CD4-positive, alpha-beta T cell treated with Interleukin-2 at 100 ng/mL for 4 hours (primary cell): ENCODE measurements at places on chromosomes 3 and 15.

DNA sequence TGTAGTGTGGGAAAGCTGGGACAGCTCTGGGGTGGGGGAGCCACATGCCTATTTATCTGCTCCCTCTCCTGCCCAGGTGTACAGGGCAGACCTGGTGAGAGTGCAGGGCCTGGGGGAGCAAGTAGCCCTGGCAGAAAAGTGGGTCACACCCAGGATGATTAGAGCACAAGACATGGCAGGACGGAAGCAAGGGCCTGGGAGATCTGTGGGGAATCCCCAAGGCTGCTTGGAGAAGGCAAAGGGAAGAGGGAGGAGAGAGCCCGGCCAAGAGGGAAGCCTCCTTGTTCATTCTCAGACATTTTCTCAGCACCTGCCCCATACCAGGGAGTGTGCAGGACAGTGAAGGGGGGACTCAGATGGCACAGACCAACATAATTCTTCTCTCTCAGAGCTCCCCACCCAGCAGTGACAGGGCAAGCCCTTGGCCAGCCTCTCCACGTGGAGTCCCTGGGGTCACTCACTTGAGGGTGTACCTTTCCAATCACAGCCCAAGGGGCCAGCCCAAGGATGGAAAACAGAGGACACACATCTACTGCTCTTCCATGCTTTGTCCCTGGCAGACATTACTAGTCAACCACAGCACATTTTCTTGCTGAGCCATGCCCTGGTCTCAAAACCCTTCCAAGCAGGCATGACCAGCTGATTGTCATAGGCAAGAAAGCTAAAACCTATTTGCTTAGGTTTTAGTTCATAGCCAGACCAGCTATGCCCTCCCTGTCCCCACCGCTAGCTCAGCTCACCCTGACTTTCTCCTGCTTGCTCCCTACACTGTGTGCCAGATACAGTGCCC lies 4.9 kb upstream of the DUSP7 start:
- no peak for DNase-seq

GRCh38 chr15:38201714-38202113 lies 50.9 kb upstream of the SPRED1 start:
- no peak for DNase-seq

DNA sequence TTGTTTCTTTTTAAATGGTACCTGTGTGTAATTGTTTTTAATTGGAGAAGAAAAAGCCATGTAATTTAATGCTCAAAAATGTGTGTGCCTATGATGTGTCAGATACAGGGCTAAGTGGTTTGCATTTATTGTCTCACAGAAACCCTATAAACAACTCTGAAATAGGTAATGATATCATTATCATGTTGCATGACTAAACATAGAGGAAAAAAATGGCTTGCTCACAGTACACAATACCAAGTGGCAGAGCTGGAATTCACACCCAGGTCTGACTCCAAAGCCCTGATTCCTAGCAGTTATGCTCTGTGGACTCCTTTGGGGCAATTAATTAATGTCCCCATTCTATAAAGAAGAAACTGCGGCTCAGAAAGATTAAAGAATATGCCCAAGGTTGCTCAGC lies 237.4 kb upstream of the TRIM42 start:
- no peak for DNase-seq

DNA sequence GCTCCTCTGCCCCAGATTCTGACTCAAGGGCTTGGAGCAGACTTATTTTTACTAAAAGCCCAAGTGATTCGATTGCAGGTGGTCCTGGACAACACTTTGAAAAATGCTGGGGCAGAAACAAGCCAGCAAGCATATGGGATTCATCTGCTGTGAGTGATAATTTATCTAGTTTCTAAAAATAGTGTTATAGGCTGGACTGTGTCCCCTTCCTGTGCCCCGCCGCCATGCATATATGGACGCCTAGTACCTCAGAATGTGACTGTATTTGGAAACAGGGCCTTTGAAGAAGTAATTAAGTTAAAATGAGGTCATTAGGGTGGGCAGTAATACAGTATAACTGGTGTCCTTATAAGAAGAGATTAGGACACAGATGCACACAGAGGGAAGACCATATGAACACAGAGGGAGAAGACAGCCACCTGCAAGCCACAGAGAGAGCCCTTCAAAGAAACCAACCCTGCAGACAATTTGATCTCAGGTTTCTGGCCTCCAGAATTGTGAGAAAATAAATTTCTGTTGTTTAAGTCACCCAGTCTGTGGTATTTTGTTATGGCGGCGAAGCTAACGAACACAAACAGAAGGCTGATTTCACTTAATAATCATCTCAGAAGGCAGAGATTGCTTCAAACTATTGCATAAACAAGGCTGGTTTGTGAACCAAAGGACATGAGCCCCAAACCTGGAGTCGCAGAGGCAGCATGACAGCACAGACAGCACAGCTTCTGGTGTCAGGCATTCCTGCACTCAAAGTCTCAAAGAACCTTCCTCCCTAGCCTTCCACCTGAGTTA lies 59.1 kb downstream of the CCNL1 start:
- no peak for DNase-seq

DNA sequence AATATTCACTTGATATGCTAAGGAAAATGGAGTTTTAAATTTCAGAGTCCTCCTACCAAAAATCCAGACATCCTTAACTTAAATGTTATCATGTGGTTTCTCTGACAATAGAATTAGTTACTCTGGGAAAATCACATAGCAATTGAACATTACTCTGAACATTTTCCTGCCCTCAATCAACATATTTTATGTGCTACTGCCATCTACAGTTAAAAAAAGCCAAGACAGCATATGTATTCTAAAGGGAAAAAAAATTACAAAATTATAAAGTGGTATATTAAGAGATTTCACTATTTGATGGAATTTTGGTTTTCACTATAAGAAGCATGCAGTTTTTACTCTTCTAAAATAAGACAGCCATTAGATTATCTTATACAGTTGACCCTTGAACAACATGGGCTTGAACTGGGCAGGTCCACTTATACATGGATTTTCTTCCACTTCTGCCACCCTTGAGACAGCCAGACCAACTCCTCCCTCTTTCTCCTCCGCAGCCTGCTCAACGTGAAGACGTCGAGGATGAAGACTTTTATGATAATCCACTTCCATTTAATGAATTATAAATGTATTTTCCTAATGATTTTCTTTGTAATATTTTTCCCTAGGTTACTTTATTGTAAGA lies 122.3 kb downstream of the ATP1B3 start:
- DNase-seq, result no peak

DNA sequence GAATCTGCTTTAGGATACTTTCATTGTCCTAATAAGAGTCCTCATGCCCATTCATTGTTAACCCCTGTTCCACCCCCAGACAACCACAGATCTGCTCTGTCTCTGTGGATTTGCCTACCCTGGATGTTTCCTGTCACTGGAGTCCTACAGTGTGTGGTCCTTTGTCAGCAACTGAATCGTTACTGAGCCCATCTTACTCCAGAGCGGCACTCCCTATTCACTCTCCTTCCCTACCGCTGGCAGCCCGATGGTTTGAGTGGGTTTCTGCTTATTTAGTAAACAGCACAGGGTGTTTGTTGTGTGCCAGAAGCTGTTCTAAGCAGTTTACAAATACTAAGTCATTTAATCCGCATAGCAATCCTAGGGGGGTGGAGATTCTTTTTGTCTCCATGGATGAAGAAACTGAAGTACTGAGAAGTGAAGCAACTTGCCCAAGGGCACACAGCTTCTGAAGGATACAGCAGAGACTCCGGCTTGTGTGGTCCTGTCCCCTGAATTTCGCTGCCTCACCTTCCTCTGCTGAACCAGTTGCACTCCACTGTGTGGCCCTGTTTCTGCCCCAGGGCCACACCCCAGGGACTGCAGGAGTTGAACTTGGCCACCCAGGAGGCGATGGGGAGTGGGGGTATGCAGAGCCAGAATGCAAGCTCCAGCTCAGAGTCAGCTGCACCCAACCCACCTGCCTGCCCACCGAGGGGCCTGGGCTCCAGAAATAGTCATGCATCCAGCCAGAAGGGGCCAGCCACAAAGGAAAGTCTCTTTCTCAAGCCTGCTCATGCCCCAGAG lies 56.5 kb upstream of the SLC6A1 start:
- DNase-seq, result no peak

DNA sequence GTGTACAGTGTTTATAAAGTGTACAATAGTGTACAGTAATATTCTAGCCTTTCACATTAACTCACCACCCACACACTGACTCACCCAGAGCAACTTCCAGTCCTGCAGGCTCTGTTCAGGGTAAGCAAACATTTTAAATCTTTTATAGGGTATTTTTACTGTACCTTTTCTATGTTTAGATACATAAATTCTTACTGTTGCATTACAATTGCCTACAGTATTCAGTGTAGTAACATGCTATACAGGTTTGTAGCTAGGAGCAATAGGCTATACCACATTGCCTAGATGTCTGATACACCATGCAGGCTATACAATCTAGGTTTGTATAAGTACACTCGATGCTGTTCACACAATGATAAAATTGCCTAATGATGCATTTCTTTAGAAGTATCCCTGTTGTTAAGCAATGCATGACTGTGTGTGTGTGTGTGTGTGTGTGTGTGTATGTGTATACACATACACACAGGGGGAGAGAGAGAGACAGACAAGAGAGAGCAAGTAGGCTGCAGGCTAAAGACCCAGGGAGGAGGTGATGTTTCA lies 72.5 kb upstream of the PRR23C start:
- DNase-seq, result no peak

- no peak for DNase-seq
Measured at GRCh38 chr3:176633511-176633910, 563.8 kb downstream of the TBL1XR1 start.

- DNase-seq, result no peak
Measured at GRCh38 chr3:43160664-43161063, 54.8 kb upstream of the POMGNT2 start.

DNA sequence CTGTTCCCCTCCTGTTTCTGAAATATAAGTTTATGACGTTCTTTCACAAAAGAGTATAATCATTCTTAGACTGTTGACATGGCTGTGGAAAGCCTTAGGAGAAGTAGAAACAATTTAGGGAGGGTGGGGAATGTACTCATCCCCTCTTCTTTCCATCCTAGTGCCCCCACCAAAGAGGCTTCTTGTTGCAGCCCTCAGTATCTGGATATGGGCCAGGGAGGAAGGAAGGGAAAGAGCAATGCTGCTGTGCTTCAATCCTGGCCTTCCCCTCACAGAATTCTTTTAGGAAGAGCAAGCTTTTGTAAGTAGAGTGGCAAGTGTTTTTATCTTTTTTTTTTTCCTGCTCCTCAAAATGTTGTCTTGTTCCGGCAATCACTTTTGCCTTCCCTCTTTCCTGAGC lies 1.7 kb downstream of the INAFM2 start:
- no peak for DNase-seq

DNA sequence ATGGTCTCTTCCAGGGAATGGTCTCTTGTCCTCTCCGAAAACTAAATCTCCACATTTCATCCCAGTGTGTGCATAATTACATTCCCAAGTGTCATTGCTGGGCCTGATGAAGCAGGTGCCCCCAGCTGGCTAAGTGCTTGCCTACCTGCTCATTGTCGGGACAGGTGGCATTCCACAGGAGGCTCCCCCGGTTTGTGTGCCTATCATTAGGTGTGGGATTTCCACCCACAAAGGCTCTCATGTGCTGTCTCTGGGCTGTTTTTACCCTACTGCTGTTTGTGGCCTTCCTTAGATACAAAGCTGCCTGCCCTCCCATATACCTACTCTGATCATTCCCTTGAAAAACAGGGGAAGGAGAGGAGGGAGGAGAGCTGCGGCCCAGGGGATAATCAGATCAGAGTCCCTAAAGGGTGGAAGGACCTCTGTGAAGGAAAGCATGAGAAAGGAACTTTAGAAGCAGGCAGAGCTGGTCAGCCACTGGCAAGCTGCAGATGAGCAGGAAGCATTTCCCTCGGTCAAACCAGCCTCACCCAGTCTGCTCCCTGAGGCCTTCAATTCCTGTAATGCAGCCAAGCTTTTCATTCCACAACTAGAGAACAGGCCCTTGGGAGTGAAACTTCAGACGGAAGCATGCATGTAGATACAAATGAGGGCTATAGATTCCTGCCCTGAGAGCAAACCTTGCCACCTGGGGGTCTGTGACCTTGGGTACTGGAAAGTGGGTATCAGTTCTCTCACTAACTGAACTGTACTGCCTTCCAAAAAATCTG lies 60.7 kb upstream of the HEG1 start:
- no peak for DNase-seq

DNA sequence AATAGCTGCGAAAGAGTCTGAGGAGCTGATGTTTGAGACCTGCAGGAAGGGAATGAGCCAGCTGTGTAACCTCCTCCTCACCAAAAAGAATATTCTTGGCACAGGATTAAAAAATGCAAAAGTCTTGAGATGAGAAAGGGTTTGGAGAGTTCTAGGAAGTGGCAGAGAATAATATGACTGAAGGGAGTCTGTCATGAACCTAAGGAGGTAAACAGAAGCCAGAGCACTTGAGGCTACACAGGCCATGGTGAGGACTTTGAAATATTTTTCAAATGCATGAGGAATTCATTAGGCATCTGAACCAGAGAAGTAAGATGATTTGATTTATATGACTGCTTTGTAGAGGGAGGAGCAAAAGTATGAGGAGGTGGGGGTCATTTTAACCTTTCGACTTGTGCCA lies 347.8 kb downstream of the EPHA3 start:
- no peak for DNase-seq

DNA sequence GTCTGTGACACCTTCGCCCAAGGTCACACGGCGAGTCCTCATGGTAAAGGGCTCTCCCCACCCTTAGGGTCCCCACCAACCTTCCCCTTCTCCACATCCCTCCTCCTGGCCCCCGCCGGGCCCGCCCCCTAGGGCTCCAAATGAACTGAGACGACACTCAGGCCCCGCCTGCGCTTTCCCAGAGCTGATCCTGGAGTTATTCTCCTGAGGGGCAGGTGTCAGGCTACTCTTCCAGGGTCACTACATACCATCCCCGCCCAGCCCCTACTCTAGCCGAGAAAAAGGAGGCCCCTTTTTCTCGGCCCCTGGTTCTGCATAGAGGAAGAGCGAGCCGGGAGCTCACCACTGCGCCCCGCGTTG lies 292 bp downstream of the USP4 start:
- DNase-seq, result no peak

DNA sequence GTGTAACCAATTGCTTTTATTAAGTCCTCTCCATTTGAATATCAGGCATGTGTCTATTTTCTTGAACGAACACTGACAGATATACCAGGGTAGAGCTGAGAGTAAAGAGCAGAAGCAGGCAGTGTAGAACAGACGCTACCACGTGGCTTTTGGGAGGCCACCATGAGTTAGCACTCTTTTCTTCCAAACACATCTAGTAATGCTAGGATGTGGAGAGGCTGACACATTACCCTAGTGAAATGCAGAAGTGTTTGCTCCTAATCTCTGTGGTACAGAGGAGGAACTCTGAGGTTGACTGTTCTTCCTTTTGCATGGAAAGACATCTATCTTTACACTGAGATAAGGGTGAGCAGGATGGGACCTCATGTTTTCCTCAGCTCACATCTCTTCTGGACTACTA lies 216.3 kb downstream of the SATB1 start:
- DNase-seq, result no peak
